Astrocyte of the hippocampus (primary cell): ENCODE measurements at places on chromosomes 5 and 9.
A peak's percentile ranks its signal among the peaks of the same experiment; 100 is the strongest.

GRCh38 chr5:168234133-168234532 is 57.3 kb upstream of the WWC1 start:
- DNase-seq: no peak

DNA sequence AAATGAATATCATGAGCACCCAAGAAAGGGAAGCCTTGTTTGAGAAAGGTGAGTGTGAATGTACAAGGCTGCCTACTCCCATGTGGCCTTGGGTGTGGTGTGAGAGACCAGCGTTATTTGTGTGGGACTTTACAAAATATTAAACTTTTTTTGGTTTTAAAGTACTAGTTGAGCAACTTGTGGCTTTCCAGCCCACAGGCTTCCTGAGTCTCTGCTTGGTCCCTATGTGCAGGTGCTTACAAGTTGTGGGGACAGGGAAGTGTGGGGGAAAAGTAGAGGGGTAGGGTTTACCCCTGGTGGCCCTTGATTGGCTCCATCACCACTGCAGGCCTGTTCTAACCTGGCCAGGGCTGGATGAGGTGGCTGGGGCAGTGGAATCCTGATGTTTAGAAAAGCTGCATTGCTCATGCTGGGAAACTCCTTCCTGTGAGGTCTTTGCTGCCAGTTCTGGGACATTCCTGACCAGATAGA is 19.7 kb downstream of the PTTG1 start:
- DNase-seq: no peak

- DNase-seq: no peak
Measured at GRCh38 chr9:98316445-98317133, 61.1 kb upstream of the TBC1D2 start.

DNA sequence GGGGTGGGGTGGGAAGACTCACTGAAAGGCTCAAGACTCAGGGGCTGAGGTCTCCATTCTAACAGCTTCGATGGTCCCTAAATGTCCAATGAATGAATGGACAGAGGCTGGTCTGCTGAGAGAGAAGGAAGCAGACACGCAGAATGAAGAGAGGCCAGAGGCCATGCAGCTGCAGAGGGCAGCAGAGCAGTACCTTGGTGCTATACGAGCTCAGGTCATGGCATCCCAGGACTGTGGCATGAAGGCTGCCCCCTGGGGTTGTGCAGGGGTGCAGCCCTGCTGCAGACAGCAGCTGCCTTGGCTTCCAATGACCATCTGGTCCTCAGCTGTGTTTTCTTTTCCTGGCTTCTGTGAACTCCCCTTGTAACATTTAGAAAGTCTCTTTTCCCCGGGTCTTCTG is 15.2 kb upstream of the CORO2A start:
- no peak for DNase-seq

DNA sequence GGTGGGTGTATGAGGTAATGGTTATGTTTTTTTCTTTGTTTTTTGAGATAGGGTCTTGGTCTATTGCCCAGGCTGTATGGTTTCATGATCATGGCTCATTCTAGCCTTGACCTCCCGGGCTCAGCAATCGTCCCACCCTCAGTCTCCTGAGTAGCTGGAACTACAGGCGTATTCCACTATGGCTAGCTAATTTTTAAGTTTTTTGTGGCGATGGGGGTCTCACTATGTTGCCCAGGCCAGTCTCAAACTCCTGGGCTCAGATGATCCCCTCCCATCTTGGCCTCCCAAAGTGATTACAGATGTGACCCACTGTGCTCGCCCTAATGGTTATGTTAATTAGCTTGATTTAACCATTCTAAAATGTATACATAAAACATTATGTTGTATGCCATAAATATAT is 5.6 kb downstream of the CNTLN start:
- DNase-seq: no peak

DNA sequence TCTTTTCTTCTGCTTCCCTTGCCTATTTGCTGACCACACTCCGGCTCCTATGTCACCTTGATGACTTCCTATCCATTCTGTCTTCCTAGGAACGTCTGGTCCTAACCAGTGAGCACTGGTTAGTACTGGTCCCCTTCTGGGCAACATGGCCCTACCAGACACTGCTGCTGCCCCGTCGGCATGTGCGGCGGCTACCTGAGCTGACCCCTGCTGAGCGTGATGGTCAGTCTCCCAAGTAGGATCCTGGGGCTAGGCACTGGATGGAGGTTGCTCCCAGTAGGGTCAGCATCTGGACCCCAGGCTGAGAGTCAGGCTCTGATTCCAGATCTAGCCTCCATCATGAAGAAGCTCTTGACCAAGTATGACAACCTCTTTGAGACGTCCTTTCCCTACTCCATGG is 2.2 kb downstream of the GALT start:
- no peak for DNase-seq

DNA sequence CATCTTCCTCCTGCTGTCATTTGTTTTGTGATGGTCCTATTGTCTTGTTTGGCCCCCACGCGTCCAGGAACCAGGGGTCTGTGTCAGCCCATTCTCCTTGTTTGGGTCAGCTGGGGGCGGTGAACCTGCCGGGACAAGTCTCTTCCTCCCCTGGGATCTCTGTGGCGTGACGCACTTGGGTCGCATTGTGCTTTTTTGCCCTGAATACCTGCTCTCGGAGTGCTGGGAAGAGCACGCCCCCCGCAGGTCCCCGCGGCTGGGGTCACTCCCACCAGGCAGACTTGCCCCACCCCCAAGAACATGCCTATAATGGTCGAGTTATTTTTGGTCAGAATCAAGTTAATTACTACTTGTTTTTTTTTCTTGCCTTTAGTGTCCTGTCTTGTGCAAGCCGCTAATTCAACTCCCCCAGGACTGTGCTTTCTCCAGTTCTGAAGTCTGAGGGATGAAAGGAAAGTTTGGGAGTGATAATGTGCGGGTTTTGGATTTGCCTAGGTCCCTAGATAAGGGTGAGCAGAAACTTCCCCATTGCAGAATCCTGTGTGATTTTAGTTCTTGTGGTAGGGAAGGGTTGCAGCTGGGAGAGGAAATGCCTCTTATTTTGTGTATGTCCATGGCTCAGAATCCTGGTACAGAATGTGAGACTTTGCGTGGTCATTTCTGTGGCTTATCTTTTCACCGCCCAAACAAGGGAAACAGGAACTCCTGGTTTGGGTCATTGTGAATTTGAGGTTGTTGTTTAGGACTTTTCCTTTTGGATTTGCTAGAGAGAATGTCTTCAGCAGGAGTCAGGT is 789 bp downstream of the ACER2 start:
- peak; percentile 42 for DNase-seq

- DNase-seq: no peak
Measured at GRCh38 chr9:96399325-96399633, 15.8 kb upstream of the SLC35D2 start.

DNA sequence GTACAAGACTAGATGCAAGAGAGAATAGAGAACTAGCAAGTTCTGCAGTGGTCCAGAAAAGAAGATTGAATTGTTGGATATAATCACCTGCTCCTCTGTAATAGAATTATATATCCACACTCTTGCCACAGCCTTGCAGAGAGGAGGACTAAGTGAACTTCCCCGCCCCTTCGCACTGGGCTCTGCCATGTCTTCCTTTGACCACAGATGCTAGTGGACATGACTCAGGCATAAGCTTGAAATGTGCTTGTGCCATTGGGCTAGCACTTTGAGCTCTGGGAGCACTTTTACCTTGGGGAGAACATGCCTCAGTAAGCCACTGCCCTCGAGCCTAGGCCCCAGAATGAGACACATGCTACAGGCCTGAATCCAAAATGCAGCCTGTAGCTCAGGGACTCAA is 113.5 kb upstream of the RASA1 start:
- no peak for DNase-seq

DNA sequence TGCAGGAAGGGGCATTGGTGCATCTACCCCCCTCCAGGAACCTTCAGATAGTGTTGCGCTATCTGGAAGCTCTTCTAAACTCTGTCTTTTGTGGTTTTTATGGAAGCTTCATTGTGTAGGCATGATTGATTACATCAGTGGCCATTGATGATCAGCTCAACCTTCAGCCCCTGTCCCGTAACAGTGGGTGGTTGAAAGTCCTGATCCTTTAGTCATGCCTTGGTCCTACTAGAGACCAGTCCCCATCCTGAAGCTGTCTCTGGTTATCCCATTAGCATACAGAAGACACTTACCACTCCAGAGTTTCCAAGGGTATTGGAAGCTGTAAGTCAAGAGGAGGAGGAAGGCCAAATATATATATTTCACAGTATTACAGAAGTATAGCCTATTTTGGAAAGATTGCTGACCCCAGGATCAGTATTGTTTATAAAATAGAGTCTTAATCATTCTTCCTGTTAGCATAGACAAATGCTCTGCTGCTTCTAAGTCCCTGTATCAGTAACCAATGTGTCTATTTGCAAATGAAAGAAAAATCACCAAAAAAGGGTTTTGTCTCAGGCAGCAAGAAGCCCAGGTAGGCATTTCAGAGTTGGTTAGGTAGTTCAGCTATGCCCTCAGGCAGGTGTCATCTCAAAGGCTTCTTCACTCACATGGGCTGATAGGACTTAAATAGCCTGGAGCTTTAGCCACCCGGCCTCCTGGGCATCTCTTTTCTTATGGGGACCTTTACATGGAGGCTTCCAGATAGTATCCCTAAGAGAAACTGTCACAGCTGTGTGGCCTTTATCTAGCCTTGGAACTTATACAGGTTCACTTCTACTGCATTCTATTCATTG is 41.6 kb downstream of the SPIN1 start:
- no peak for DNase-seq

GRCh38 chr5:147223948-147224791 is 10.7 kb upstream of the STK32A start:
- DNase-seq: peak; percentile 69

DNA sequence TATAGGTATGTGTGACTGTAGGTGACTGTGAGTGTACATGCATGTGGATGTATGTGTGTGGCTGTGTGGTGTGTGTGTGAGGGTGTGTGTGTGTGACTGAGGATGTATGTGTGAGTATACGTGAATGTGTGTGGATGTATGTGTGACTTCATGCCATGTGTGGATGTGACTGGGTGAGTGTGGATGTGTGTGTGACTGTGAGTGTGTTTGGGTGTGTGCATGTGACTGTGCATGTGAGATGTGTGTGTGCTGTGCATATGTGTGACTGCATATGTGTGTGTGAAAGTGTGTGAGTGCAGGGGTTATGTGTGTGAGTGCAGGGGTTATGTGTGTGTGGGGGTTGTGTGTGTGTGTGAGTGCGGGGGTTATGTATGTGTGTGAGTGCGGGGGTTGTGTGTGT is 42.3 kb downstream of the RXRA start:
- DNase-seq: no peak
